NCI-H1105 (cell line): ENCODE measurements at places on chromosomes 3 and 15.

GRCh38 chr15:92629276-92629974 lies 26.1 kb downstream of the FAM174B start:
- no peak for DNase-seq

DNA sequence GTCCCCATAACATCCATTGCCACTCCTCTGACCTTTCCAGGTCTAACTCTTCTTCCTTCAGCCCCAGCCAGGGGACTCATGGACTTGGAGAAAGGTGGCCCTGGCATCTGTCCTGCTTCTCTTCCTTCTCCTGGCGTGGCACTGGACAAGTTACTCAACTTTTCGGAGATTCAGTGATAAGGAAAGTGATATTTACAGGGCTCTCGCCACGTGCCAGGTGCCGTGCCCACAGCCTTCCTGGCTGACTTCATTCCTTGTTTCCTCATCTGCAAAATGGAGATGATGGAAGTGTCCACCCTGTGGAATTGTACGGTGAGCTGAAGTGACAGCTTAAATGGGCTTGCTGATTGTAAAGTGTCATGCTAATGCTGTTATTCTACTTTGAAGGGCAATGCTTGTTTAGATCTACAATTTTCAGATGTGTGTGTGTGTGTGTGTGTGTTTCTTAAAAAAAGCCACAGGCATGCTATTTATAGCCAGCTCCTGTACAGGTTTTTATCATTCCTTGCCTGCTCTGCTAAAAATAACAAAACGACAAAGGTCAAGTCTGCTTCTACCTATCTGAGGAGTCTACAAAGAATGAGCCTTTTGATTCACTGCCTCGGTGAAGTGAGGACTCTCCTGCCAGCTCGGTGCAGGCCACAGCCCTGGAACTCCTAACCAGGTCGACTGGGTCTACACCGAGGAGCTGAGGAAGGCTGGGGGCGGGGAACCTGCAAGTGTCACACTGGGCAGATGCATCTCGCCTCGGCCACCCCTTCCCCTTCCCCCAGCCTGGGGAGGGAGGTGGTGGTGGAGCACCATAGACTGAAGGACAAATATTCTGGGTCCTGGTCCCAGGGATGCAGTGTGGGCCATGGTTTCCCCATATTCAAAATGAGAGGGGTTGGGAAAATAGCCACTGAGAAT lies 11.4 kb upstream of the ATP2B2 start:
- DNase-seq, result no peak

GRCh38 chr3:195853036-195853435 lies 41.3 kb upstream of the MUC4 start:
- no peak for DNase-seq

DNA sequence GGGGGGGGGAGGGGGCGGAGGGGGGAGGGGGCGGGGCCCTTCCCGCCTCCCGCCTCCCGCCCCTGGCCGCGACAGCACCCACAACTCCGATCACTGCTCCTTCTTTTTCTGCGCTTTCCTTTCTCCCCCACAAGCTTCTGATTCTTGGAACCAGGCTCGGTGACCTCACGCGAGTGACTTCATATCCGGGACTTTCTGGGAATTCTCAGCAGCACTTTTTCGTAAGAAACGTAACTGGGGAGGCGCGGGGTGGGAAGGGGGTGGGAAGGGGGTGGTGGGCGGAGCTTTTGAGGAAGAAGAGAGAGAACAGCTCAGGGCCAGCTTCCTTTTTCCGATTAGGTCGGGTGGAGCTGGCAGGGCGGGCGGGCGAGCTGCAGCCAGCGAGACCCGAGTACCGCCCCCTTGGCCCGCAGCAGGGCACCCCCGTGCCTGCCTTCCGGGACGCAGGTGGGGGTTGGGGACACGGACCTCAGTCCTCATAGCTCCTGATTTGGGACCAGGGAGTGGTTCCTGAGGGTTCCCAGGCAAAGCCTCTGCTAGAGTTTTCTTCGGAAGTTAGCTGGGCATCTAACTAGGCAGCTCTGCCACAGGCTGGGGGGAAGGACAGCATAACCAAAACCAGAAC lies 14.6 kb downstream of the XIRP1 start:
- DNase-seq, result peak; percentile 42

GRCh38 chr15:62254137-62254934 lies 89.3 kb upstream of the C2CD4B start:
- DNase-seq, result peak; percentile 57

GRCh38 chr3:58722561-58722960 lies 56.0 kb upstream of the FAM3D start:
- DNase-seq, result no peak

GRCh38 chr3:166462891-166463470 lies 625.8 kb upstream of the BCHE start:
- no peak for DNase-seq

- no peak for DNase-seq
These were observed 33.2 kb downstream of the IDH3A start for GRCh38 chr15:78182336-78182700.

DNA sequence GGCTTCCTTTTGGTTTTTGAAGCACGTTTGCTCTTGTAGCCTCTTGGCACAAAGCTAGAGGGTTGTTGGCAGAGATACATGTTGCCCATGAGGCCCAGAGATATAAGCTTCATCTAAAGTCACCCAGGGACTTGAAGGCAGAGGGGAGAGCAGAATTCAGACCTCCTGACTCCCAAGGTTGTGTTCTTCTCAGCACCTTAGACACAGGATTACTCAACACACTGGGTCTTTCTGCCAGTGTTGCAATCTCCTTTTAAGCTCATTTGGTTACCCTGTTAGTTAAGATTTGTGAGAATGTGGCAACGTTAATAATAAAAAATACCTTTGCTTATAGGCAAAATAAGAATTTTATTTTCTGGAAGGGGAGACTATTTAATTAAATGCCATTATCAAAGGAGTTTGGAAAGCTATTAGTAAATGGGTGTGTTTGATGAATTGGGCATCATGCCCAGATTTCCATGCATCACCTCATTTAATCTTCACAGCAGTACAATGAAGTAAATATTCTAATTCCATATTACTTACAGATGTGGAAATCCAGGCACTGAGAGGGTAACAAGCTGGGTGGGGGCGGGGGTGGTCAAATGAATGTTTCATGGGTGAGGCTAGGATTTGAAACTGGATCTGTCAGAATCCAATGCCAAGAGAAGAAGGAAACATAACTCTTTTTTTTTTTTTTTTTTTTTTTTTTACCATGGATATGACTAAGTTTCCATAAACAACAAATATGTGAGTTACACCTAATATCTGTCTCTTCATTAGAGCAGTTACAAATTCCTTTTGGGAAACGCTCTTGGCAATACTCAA lies 183.3 kb downstream of the NR1D2 start:
- DNase-seq, result peak; percentile 18

- DNase-seq, result no peak
These were observed 10.7 kb downstream of the KNSTRN start for GRCh38 chr15:40392986-40393948.

DNA sequence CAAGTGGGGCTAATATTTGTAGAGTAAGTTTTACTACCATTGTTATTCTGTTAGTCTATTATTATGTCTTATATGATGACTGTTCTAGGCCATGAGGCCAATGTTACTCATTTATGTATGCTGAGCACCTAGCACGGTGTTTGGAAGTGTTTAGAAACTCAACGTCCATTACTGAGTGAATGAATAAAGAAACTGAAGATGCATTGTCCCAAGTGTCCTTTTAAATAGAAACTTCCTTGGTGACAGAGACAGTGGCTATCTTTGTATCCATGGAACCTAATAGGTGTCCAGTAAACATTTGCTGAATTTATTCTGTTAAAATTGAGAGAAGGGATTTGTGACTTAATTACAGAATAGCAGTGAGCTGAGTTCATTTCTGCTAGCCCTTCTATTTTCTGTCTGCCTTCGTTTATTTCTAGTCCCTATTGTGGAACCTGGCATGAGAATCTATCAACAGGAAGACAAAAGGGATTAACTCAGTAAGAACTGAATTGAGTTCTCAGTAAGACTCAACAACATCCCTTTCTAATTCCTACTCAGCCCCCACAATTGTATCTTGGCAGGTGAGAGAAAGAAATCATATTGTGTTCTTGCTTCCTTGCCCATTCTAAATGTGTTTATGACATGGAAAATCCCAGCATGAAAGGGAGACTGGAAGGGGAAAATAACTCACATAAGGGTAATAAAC lies 246.6 kb upstream of the LRRC3B start:
- DNase-seq, result no peak

DNA sequence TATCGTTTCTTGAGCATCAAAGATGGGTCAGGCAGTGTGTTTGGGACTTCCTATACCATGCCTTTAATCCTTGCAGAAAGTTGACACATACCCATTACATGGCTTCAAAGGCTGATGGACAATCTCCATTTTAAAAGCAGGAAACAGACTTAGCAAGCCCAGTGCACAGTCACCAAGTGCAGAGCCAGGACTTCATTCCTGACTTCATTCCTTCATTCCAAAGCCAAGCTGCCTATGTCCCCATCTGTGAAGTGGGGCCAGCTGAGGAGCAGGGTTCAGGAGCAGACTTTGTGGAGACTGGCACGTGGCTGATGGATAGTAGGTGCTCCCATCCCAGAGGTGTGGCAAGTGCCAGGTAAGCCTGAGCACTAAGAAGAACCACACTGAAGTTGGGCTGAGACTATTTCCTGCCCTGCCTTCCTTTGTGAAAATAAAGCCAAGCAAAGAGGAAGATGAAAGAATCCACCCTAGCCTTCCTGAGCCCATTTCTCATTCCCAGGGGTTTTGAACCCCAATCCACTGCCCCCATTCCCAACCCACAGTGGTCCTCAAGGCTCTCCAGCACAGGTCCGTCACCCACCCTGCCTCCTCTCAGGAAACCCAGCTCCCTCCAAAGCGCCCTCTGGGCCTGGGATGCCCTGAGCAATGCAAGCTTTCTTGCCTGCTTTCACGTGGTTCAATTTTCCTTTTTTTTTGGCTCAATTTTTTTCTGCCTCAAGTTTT lies 1.8 kb downstream of the CX3CR1 start:
- no peak for DNase-seq

- no peak for DNase-seq
These were observed 28.6 kb upstream of the UMPS start for GRCh38 chr3:124701687-124702086.

DNA sequence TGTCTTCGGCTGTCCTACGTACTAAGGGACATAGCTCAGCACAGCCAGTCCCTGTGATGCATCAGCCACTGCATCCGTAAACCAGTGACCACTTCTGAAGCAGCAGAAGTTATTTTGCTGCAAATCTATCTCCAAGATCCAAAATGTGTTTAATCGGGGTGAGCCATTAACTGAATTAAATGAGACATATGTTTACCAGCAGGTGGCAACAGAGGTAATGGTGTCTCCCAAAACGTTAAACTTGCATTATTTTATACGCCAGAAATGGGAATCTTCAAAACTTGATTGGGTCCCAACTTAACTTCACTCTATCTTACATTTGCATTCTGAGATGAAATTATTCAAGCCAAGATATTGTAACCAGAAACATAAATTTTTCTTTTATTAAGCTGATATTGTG lies 75.3 kb upstream of the BOC start:
- peak; percentile 17 for DNase-seq

DNA sequence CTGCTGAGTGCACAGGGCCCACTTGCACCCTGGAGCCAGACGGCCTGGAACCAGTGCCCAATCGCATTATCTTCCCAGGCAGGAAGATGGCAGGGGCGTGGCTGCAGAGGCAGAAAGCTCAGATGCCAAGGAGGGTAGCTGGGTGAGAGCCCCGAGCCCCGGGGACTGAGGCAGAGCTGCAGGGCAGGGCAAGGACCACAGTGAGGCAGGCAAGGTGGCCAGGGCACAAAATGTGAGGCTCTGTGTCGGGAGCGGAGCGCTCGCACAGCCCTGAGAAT lies 1.6 kb upstream of the CCDC33 start:
- DNase-seq, result no peak

GRCh38 chr3:71244826-71245488 lies 338.6 kb downstream of the FOXP1 start:
- no peak for DNase-seq

DNA sequence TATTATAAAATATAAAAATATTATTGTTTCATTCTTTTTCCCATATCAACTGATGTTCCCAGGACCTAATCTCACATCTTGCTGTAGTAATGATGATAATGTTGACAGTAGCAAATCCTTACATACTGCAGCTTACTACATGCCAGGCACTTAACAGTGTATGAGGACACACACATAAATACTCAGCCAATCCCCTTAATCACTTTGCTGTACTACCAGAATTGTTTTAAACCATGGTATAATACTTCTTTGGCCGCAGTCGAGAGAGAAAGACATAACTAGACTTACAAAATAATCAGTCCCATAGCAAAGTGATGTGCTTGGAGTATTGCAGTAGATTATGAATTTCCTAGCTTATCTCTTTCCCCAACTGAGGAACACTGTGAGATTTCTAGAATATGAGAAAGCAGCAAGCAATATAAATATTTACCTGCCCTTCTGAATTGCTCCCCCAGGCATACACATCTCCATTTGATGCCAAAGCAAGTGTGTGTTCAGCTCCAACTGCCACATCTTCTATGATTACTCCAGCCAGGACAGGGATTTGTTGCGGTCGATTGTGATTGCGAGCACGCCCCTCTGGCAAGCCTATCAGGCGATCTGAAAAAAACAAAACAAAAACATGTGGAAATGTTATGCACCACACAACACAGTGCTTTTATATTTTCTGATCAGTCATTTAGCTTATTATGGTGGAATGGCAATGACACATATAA lies 33.0 kb downstream of the FBXL22 start:
- no peak for DNase-seq

DNA sequence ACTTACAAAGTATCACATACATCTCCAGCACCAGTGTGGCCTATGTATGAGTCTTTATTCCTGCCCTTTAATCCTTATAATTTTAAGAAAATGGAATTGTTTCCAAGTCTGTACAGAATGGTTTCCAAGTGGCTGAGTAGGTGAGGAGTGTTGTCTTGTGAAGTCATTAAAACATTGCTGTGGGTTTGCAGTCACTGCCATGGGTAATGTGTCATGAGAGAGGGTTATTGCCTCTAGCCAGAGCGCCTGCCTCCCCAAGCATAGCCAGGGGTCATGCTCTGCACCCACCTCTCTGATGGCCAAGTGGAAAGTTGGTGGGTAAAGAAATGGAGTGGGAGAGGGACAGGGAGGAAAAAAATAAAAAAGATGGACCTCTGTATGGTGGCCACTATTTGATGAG lies 25.3 kb downstream of the TRAK1 start:
- no peak for DNase-seq

- no peak for DNase-seq
These were observed 271.7 kb downstream of the UACA start for GRCh38 chr15:70491641-70492040.

DNA sequence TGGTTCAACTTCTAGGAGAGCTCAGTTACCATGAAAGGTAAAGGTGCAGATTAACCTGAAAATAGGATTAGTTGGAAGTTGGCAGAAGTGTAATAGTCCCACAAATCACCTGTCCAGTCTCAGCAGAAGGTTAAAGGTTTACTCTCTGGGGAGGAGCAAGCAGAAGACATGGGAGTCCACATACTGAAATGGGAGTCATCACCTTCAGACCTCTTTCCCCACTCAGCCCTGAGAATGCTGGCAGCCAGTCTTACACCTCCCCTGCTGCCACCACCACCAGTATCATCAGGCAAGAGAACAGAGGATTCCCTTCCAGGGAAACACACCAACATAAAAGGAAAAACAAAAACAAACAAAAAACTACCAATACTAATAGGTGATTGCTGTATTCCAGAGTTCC lies 13.8 kb upstream of the PLA2G4D start:
- DNase-seq, result no peak
